ENCODE measurements at places on chromosomes 2 and 18.

GRCh38 chr2:152513681-152514080, 178.7 kb downstream of the FMNL2 start:
- no peak for DNase-seq

GRCh38 chr2:98910349-98911125, 25.5 kb downstream of the CRACDL start:
- no peak for DNase-seq

GRCh38 chr2:30358351-30358750, 88.7 kb upstream of the LCLAT1 start:
- DNase-seq = no peak

DNA sequence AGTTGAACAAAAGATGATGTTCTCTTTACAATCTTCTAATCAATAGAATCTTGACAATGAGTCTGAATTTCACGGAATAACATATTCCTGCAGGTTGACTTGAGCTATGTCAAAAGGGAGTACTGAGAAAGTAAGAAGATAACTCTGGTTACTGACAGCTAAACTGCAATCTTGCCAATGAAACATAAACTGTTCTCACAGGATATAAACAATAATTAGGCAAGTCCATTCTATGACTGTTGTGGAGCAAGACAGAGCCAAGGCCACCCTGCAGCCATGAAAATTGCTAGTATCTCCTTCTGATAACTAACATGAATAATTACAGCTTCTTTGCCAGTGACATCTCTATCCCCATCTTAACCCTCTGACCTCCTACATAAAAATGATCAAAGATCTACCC, 6.3 kb upstream of the RPRD1A start:
- no peak for DNase-seq

DNA sequence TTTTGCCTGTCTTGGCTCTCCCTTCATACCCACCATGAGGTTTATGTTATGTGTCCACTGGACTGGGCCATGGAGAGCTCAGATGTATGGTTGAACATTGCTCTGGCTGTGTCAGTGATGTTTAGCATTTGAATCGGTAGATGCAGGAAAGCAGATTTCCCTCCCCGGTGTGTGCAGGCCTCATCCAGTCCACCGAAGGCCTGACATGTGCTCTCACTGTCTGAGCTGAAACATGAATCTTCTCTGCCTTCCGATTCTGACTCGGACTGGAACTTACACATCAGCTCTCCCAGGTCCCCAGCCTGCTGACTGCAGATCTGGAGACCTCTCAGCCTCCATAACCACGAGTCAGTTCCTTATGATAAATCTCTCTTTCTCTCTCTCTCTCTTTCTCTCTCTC, 72.4 kb upstream of the SLC66A3 start:
- no peak for DNase-seq
